Activated naive CD4-positive, alpha-beta T cell (primary cell): ENCODE measurements at places on chromosomes 1 and 21.

DNA sequence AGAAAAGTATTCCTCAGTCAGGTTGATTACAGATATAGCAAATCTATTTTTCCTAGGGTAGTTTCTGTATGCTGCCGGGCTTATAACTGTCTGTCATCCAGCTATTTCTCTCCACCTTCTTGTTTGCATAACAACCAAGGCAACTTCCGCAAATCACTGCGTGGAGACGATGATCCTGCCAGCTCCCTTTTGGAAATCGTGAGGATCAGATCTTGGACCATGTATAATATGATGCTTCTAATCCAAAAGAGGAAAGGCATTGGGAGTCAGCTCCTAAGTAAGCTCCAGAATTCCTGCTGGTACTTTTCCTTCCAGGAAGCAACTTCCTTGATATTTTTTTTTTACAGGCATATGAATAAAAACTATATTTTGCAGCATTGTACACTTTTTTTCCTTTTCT is 445 bp upstream of the RGS4 start:
- DNase-seq, result no peak

DNA sequence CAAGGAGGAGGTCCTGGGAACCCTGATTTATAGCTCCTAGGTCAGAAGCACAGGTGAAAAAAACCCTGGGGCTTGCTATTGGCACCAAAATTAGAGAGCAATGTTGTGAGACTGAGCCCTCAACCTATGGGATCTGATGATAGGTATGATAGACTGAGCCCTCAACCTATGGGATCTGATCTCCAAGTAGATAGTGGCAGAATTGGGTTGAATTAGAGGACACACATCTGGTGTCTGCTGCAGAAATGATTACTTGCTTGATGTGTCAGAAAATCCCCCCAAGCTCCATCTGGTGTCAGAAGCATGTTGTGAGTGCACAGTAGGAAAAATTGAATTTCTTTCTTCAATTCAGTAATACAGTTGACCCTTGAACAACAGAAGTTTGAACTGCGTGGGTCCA is 62.4 kb downstream of the MAP3K21 start:
- DNase-seq, result no peak

DNA sequence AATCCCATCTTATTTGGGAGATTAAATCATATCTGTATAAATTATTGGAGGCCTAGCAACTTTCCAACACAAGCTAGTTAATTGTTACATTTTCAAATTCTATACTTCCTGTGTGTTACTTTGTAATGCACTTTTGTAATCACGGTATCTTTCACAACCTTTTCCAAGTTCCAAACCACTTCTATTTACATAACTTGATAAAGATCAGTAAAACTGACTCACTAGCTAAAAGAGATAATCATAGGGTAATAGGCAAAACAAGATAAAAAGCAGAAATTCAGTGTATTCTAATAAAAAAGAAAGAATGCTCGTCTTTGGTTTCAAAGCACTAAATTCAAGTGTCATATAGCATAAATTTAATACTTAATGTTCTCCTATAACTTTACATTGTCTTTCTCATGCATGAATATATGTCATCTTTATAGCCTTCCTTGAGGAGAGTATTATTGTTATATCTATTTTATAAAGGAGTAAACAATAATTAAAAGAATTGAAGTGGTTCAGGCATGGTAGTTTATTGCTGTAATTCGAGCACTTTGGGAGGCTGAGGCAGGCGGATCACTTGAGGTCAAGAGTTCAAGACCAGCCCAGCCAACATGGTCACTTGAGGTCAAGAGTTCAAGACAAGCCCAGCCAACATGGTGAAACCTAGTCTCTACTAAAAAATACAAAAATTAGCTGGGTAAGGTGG is 66.4 kb downstream of the RGS13 start:
- no peak for DNase-seq

GRCh38 chr1:246153796-246154212 is 353.3 kb downstream of the SMYD3 start:
- no peak for DNase-seq

- no peak for DNase-seq
Measured at GRCh38 chr1:244052016-244052727, 1.1 kb downstream of the ZBTB18 start.

DNA sequence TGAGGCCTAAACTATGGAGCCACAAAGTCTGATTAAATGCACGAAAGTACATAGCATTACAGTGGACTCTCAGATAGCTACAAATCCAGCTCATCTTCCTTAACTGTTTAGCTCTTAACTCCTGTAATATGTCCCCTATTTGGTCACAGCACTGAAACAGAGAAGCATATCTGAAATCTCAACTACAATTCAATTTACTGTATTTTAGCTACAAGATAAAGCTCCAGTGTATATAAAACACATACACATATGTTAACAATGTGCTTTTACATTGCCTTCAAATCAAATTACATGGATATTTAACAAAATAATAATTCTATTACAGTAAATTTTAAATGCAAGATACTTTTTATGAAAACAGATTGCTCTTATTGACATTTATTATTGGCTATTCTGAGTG is 849.3 kb upstream of the PRMT6 start:
- no peak for DNase-seq

GRCh38 chr1:167821969-167822685 is 91.8 kb downstream of the ADCY10 start:
- no peak for DNase-seq

DNA sequence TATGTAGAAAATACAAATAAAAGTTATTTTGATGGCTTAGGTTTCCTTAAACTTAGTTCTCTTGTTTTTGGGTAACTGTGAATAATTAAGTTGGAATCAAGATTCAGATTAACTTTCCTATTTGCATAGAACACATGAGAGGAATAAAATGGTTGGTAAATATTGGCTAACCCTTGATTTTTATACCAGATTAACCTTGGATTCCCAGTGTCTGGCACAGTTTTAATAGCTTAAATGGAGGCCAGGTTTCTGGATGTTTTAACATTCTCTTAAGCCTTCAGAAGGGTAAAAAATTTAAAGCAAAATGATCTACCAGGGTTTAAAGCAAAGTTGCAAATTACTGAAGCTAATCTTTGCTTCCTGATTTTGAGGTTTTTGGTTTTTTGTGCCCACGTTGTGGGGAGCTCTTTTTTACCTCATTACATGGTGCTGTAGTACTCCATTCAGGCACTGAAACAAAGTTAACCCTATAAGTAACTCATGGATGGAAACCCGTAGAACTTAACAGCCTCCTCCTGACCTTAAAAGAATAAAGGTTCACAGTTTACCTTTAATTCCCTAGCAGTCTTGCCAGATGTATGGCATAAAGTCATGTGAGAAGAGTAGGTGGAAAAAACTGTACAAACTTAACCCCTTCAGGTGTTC is 8.4 kb upstream of the SPATA1 start:
- DNase-seq, result no peak

DNA sequence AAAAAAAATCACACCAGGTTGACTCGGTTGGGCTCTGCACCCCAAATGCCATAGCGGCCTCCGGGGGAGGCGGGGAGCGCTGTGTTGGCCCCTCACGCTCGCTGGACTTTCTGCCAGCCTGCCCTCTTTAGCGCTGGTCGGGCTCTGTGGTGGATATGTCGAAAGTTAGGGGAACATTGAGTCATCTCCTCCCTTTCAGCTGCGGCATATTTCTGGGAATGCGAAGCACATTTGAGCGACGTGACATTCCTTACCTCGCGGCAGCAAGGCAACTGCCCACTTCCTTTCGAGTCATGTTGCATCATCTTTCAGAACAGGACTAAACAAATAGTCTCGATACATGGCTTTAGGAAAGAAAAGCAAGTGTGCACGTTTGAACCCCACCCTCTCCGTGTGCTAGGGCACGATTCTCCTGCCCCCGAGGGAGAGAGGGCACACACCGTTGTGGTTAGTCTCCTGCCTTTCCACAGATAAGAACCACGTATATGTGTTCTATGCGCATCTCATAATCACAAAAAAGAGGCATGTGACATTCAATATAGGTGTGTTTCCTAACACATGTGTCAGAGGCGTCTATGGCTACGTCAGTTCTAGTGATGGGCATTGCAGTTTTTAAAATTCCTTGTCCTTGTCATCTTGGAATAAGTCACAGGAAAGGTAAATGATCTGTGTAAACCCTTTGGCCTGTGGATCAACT is 105.9 kb upstream of the SLC45A1 start:
- DNase-seq, result no peak

- DNase-seq, result no peak
Measured at GRCh38 chr21:43639470-43640353, 19.6 kb downstream of the HSF2BP start.

- DNase-seq, result no peak
Measured at GRCh38 chr1:44296806-44297205, 58.3 kb downstream of the ERI3 start.

DNA sequence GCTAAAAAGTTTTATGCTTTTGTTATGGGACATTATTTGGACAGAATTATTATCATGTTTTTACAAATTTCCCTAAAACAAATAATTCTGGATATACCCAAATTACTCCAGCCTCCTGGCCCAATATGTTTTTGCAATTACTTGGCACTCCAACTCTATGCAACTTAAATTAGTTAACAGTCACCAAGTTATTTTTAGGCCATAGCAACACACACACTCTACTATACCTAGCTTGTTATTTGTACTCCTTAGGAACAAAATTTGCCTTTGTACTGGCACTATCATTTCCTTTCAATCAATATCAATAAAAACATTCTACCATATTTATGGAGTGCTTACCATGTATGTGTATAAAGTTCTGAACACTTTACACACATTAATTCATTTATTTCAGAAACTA is 7.7 kb downstream of the DUSP10 start:
- no peak for DNase-seq
